ENCODE measurements at places on chromosomes 1 and 21.

DNA sequence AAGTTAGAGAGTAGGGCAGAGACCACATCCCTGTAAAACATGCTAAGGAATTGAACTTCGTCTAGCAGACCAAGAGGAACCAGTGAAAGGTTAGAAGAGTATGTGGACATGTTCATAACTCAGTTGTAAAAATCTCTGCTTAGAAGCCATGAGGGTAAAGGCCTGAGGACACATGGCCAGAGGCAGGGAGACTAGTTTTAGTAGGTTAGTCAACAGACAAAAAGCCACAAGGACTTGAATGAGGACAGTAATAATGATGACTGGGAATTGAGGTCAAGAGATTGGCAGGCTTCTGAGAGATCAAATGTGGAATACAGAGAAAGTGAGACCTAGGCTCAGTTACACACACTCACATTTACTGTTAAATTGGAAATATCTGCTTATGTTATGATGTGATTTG is 205.5 kb upstream of the HOOK1 start:
- no peak for DNase-seq

DNA sequence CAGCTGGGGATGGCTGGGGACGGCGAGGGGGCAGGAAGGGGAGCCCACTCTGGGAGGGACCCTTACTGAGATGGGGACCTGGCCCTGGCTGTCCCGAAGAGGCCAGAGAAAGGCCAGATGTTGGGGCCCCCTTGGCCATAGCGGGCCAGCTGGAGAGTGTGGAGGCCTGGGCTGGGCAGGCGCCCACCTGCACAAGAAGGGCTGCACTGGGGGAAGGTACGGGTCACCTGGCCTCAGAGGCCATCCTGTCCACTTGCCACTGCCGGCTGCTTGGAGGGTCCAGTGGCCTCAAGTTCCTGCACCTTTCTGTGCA is 5.0 kb upstream of the PLCH2 start:
- DNase-seq = no peak

DNA sequence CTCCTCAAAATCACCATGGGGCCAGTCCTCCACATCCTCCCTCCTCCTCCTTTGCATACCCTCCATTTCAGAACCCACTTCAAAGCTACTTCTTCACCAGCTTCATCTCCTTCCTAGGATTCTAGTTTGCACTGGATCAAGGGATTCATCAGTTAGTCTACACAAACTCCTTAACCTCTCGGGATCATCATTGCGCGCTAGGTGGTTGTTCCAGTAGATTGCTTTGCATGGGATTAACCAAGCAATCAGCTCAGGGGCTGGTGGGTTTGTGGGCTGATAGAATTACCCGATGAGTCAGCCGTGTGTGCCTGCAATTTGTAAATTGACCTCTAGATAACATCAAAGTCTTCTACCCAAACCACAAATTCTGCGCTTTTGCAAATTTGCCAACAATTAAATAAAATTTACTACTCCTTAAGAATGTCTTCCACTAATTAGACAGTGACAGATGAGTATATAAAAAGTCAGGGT is 7.7 kb downstream of the KANK4 start:
- no peak for DNase-seq

- DNase-seq = no peak
These were observed 14.6 kb downstream of the MED18 start for GRCh38 chr1:28343405-28343804.

DNA sequence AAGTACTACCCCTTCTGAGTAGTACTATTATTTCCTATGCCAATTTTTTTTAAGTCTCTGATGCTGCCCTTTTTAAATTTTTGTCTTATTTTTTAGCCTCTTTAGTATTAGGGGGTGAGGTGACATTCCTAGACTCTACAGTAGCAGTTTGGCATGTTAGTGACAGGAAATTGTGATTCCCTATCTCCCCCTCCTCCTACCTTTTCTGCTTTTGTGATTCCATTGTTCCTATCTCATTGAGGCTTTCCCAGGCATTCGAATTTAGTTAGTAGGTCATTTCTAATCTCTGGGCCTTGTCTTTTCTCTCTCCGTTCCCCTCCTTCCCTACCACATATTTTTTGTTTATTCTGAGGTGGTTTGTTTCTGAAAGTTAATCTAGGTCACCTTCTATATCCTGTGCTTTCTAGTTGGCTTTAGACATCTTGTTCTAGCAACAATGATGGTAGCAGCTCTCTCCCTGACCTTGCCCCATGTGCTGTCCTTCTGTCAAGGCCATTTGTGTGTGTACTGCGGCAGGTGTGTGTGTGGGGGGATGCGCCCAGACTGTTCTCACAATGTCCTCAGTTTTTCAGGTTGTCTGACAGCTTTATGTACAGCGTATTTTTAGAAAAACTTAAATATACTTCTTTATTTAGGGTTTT is 21.5 kb downstream of the SEMA6C start:
- no peak for DNase-seq

Data from cerebellum (tissue), 4 donors.